ENCODE measurements at places on chromosomes 6 and 20.

- DNase-seq = no peak
Observed at GRCh38 chr6:132959639-132960326, 145.4 kb downstream of the RPS12 start.

GRCh38 chr6:147226163-147226724 lies 22.0 kb downstream of the STXBP5 start:
- no peak for DNase-seq

- no peak for DNase-seq
Observed at GRCh38 chr6:106373502-106374239, 13.2 kb downstream of the CRYBG1 start.

DNA sequence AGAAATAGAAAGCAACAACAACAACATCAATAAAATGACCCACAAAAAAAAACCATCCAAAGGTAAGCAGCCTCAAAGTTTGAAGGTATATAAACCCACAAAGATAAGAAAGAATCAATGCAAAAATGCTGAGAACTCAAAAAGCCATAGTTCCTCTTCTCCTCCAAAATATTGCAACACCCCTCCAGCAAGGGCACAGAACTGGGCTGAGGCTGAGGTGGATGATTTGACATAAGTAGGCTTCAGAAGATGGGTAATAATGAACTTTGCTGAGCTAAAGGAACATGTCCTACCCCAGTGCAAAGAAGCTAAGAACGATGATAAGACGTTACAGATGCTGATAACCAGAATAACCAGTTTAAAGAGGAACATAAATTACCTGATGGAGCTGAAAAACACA lies 188.8 kb upstream of the BTBD3 start:
- no peak for DNase-seq

DNA sequence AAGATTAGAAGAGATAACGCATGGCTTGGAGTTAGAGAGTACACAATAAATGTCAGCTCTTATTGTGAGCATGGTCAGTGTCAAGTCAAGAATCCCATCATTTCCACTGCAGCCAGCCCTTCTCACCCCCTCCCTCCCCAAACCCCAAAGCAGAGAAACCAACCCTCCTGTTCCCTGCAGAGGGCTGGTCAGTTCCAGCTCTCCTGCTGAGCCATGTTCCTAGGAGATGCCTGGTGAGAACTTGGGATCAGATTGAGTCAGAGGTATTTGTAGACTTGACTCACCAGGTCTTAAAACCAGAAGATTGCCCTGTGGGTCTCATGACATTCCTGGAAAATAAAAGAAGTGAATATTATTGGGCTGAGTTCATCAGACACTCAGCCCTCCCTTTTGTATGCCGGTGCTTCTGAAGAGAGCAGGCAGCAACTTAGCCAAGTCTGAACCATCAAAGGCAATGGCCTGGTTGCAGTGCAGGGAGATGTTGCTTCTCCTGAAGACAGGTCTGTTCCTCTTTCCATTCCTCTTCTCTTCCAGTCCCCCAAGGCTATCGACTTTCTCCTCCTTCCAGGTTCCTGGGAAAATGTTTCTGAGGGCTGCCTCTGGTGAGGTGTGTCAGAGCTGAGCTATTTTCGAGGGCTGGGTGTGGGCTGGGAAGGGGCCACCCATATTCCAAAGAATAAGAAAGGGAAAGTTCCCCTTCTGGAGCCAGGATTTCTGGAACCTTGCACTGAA lies 278.2 kb upstream of the SUPT3H start:
- peak; percentile 83 for DNase-seq

- DNase-seq = no peak
Observed at GRCh38 chr6:1514078-1514477, 95.6 kb upstream of the FOXC1 start.

- no peak for DNase-seq
Observed at GRCh38 chr6:87729965-87730719, 28.1 kb upstream of the AKIRIN2 start.

Measured in kidney capillary endothelial cell (primary cell).